ENCODE measurements at places on chromosomes 12 and 14. TPM values are rescaled to one million over a fixed set of nuclear protein-coding genes. Genes with fewer than 3 reads are reported as not detected.

Gene AKAP5
- 4.8 TPM for total RNA-seq

Gene ERBB3
- 80.5 TPM for total RNA-seq

Gene CELA1
- not detected for total RNA-seq

DNA sequence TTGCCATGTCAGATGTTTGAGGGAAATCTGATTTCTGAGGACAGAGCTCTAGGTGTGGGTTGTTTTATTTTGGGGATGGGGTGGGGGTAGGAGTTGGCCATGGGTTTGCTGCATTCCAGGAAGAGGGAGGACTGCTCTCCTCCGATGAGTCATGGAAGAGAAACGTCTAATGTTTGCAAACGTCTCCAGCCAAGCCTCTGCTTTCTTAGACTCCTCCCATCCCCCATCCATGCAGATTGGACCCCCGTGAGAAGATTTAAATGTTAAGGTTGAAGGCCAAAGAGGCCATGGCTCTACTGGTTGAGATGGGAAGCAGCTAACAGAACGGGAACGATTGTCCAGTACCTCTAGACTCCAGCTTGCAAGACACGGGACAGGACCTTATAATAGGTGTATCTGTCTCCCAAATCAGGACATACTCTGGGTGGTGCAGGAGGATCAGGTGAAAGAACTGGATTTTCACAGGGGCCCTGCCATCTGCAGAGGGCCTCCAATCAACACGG is 11.4 kb upstream of the ATP2A2 start:
- DNase-seq: no peak

Gene NUP107
- 30.2 TPM for total RNA-seq

DNA sequence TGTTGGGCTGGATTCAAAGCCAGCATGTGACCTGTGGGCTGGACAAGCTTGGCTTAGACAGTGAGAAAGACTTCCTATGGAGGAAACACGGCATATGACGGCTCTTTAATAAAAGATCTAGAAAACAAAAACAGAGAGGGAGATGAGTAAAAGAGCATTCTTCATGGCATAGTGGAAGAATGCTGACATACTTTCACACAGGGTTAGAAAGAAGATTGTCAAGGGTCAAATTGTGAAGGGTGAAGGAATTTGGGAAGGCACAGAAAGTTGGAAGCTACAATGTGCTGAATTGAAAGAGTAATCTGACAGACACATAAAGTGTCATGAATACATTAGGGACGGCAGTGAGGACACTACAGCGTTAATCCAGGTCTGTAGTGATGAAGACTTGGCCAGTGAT is 63.4 kb downstream of the GALNT4 start:
- no peak for DNase-seq

GRCh38 chr14:95597784-95598211 is 62.9 kb downstream of the GLRX5 start:
- no peak for DNase-seq

Gene SLCO1B3
- not detected for total RNA-seq

DNA sequence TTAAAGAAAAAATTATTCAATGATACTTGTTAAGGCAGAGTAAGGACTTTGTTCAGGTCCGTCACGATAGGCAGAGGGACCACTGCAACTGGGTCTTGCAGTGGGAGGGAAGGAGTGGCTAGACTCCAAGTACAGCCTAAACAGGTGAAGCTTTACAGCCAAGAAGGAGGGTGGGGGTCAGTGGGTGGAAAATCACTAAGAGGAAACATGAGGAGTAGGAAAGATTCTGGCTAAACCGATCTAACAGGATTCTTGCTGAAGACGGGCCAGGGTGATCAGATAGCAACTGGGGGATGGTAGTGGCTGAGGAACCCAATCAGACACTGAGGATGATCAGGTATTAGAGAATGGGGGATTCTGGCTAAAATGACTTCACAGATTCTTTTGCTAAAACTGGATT is 100.2 kb downstream of the TTC7B start:
- no peak for DNase-seq

- DNase-seq: no peak
These were observed 11.5 kb upstream of the P2RX7 start for GRCh38 chr12:121120989-121121755.

- no peak for DNase-seq
These were observed 220.0 kb downstream of the RAD51B start for GRCh38 chr14:68039593-68039992.

GRCh38 chr12:1629338-1630132 is 504 bp downstream of the WNT5B start:
- DNase-seq: no peak

- no peak for DNase-seq
These were observed 88.1 kb downstream of the DACT1 start for GRCh38 chr14:58725871-58726270.

GRCh38 chr14:68214431-68214830 is 394.9 kb downstream of the RAD51B start:
- no peak for DNase-seq

Gene HNF1A
- 0.24 TPM for total RNA-seq

Gene DYNLL1
- total RNA-seq: 285 TPM

Gene ISCU
- total RNA-seq: 133 TPM

DNA sequence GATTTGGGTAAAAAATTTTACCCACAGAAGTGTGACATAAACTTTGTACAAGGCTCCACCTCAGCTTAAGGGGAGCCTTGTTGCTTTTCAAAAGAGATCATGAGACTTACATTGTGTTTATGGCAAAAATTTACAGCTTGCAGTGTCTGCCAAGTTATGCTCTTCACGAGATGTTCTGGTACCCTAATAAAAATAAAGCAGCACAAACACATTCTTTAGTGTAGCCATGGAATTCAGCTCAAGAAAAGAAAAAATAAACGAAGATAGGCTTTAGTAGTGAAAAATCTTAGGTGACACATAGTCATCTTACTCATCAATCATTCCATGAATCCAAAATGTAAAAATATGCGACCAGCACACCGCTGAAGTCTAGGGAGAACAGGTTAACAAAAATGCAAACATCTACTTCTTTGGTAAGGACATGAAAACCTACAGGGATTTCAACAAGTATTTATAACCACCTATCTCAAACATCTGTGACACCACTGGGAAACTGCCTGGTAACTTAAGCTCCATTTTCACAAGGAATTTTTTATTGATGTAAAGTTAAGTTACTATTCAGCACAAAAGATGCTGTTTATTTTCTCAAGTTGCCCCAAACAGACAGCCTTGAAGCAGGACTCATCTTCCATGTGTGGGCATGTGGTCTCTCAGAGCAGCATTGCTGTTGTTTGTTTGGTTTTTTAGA is 32.9 kb downstream of the DMAC2L start:
- no peak for DNase-seq

- DNase-seq: no peak
These were observed 59.7 kb downstream of the LGMN start for GRCh38 chr14:92688434-92689375.

Gene RDH5
- total RNA-seq: 11.1 TPM
